ENCODE measurements at places on chromosomes 5 and 9. TPM values are rescaled to one million over a fixed set of nuclear protein-coding genes. Genes with fewer than 3 reads are reported as not detected.
A peak's percentile ranks its signal among the peaks of the same experiment; 100 is the strongest.

CCDC187 gene
- total RNA-seq = not detected

IGIP gene
- 0.33 TPM for total RNA-seq

SPINK6 gene
- not detected for total RNA-seq

C1QTNF2 gene
- 1.3 TPM for total RNA-seq

DNA sequence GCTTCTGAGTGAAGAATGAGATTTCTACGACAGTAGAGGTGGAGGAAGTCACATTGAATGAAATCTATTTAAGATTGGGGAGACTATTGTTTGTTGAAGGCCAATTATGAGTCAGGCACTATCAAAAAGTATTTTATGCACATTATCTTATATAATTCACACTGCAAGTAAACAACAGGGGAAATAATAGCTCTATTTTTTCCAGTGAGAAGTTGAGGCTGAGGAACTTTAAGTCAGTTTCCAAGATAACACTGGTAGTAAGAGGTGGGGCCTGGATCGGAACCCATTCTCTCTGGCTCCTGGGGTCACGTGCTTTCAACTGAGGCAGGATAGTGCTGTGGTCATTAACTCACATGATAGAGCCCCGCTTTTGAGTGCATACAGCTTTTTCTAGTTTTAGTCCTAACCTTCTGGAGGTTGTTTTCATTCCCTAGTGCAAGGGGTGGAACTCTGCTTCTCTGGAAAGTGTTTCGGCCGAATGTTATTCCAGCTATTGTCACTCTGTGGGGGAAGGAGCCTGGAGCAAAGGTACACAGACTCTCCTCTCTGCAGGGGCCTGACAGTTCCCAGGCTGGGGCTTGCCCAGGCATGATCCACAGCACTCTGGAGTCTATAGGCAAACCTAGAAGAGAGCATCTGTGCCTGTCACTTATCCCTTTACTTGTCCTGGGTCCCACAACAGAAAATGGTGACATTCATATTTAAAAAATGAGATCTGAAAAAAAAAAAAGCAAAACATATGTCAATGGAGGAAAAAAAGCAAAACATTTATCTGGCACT is 352.4 kb upstream of the ACTBL2 start:
- no peaks in the 10 kb centered on the region for H3K27me3 ChIP-seq
- DNase-seq = no peak

DNA sequence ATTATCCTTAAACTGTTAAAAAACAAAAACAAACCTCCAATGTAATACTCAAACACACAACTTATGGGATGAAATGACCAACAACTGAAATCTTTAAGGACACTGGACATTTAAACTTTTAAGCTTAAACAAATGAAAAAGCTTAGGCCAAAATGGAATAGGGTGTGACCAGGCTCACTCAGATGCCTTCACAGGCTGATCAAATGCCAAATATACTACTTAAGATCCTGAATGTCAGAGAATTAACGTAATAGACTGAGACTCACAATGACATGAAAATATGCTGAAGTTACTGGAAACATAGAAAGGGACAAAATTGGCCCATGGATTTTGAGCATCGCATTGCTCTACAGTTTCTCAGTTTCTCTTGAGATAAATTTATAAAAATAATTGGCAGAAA is 286.8 kb downstream of the ADAMTS6 start:
- no peak overlapping the region for H3K27ac ChIP-seq
- no peaks in the 10 kb centered on the region for H3K36me3 ChIP-seq
- H3K4me1 ChIP-seq = no peaks in the 10 kb centered on the region
- no peaks in the 10 kb centered on the region for H3K27me3 ChIP-seq
- DNase-seq = no peak
- no peak overlapping the region for H3K4me3 ChIP-seq

DNA sequence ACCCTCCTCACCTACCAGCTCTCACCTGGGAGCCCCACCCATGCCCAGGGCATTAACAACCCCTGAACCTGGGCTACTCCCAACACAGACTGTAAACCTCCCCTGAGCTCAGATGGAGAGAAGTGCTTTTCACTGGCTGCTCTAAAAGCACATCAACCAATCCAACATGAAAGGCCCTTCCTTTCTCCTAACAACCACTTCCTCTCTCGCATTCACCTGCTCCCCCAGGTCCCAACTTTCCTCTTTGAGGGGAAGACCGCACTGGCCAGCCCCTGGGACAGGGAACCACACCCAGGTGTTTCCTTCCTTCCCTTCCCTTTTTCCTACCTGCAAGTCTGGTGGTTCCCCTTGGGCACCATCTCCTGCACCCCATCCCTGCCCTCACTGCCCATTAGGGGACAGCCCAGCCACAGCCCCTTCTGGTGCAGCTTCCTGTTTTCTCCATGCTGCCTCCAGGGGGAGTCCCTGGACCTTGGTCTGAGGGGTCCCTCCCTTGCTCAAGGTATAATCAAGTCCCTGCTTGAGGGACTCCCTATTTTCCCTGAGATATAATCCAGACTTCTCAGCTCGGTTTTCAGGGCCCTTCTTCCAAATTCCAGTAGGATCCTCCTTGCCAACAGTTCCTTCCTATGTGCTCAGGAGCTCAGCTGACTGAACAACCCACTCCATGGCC is 30.5 kb upstream of the DAB2IP start:
- no peaks in the 10 kb centered on the region for H3K36me3 ChIP-seq
- H3K4me3 ChIP-seq = no peak overlapping the region
- DNase-seq = peak; percentile 76
- no peaks in the 10 kb centered on the region for H3K4me1 ChIP-seq
